ENCODE measurements at places on chromosomes 1 and 21.

DNA sequence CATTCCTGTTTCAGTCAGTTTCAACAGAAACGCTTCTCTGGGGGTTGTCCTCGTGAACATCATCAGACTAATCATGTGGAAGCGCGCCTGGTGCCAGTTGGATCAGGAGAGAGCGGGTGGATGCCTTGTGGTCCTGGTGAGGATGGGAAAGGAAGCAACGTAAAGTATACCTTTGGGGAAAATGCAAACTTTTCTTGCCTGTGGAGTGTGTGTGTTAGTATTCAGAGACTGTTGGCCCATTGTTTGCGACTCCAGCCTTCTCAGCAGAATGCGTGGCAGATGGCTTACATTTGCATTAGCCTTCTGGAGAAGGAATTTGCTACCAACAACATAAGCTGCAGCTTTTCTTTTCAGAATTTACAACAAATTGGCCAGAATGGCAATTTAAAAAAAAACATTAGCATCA is 173.9 kb downstream of the RWDD3 start:
- DNase-seq: peak; percentile 52

- no peak for DNase-seq
These were observed 31.1 kb downstream of the PADI6 start for GRCh38 chr1:17403081-17403480.

GRCh38 chr1:186125511-186125910 is 249.5 kb downstream of the TPR start:
- no peak for DNase-seq

- DNase-seq: no peak
These were observed 87.1 kb upstream of the BCL10 start for GRCh38 chr1:85363521-85363920.

- no peak for DNase-seq
These were observed 10.9 kb upstream of the AGPAT3 start for GRCh38 chr21:43853851-43854772.

DNA sequence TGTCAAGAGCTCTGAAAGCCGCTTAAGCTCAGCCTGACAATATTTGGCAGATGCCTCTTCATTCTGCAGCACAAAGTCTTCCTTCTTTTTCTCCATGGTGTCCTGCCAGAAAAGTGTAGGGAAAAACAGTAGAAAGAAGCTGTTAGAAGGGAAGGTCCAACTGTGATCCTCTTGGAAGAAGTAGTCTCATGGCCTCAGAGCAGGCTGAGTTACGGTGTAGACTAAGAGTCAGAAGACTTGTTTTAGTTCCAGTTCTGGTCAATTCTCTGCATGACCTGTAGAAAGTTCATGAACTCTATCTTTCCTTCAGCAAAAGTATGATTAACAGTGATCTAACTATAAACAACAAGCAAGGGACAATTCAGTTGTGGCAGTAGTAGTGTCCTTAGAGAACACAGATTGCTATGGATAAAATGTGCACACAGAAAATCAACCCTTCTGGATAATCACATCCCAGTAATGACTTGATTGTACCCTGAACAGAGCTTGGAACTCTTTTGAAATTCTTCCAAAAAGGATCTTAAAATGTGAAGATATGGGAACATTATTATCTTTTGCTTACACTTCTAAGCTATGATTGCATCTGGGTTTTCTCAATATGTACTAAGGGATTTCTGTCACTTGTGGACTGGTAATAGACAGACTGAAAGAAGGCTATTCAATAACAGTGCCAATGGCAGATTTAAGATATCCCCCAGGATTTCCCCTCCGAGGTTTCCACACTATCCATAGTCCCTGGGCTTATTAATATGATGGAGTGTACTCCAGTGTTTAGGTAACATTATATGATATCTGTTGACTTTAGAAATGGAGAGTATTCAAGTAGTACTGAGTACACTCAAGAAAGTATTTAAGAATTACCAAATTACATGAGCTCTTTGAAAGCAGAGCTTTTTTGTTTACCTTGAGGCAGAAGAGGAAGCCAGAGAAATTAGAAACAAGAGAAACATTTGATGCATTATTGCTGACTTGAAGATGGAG is 22.1 kb upstream of the GBP2 start:
- no peak for DNase-seq

GRCh38 chr21:38494703-38495102 is 3.6 kb downstream of the ERG start:
- peak; percentile 18 for DNase-seq

- DNase-seq: no peak
These were observed 24.8 kb downstream of the CSF1 start for GRCh38 chr1:109935451-109935900.

DNA sequence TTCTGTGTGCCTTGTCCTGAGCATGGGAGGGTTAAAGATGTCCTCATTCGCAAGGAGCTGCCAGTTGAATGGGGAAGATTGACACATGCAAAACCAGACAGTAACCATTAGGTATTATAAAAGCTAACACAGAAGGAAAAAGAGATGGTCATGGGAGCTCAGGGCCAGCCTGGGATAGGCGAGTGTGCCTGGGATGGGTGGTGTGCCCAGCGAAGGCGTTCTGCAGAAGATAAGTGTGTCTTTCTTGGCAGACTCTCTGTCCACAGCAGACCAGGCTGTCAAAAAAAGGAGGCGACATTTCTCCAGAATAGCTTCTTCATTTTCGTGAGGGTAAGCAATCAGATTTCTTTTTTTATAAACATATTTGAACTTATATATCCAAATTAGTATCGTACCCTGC is 14.1 kb downstream of the PGM1 start:
- DNase-seq: no peak

- DNase-seq: no peak
These were observed 95.7 kb upstream of the C1orf105 start for GRCh38 chr1:172324761-172325160.

DNA sequence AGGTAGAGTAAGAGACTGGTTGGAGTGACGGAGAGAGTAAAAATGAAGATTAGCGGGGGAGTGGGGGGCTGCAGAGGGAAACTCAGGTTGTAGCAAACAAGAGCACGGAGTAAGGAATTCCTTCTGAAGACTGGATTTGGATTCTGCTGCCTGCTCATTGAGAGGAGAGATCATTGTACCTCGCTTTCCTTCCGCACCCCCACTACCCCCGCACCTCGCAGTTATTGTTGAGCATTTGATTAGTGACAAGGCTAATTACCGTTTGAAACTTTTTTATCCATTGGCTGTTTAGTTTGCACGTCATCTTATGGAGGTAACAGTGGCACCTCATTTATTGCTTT is 463 bp downstream of the PRPF3 start:
- no peak for DNase-seq

DNA sequence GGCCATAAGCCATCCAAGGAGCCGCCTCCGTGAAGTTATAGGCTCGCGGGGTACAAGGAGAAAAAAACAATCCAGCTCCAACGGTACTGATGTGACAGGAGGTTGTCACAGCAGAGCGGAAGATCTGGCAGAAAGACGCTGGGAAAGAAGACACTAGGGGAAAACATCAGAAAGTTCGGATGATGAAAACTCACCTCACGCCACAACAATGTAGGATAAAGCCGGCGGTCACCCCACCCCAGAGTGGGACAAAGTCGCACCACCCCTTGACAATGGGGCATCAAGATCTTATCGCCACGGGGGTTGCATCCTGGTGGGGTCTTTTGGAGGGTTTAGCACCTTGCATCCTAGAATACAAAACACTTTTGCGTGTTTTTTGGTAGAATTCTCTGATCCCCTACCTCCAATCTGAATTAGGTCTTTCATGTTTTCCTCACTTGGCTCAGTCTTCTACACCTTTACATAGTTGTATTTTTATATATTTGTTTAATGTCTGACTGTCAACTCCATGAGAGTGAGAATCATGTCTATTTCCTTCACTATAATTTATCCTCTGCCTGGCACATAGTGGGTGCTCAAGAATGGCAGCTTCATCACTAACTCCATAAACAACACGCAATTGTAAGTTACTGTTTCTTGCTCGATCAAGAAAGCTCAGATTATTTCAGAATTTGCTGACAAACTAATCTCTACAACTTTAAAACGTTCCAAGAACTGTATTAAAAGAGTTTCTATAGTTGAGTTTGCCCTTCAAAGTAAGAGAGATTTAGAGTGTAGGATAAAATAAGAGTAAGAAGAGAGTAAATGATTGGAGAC is 611 bp upstream of the ZSWIM5 start:
- no peak for DNase-seq
